CD4-positive, alpha-beta T cell treated with Interleukin-4 for 1 hour (primary cell): ENCODE measurements at places on chromosomes 7 and 10.

DNA sequence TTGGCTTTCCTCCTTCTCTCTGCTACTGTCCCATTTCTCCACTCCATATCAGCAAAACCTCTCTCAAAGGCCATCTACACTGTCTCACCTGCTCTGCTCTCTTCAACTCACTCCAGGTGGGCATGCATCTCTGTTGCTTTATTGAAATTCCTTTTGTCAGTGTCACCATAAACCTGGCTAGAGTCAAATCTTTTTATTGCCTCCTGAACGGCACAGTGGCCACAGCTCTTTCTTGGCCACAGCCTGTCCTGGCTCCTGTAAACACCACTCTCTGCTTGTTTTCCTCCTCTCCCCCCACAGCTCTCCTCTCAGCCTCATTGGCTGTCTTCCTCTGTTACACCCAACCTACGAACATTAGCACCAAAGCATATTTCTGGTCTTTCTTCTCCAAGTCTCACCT is 31.1 kb upstream of the TMEM273 start:
- DNase-seq, result no peak

DNA sequence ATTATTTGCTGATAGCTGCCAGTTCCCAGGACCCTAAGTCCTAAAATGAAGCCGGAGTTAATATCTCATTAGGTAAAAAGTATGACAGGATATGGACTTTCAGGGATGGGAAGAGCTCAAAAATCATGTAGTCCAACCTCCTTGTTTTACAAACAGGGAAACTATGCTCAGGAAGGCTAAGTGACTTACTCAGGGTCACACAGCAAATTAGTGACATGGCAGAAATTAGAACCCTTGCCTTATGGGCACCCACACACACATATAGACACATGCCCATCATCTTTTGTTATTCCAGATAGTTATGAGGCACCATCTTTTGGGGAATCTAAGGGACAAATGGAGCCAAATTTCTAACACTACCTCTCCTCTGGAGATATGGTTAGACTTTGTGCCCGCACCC is 91.2 kb upstream of the ARID5B start:
- no peak for DNase-seq

- peak; percentile 51 for DNase-seq
Measured at GRCh38 chr10:35563261-35563891, 41.8 kb upstream of the GJD4 start.

DNA sequence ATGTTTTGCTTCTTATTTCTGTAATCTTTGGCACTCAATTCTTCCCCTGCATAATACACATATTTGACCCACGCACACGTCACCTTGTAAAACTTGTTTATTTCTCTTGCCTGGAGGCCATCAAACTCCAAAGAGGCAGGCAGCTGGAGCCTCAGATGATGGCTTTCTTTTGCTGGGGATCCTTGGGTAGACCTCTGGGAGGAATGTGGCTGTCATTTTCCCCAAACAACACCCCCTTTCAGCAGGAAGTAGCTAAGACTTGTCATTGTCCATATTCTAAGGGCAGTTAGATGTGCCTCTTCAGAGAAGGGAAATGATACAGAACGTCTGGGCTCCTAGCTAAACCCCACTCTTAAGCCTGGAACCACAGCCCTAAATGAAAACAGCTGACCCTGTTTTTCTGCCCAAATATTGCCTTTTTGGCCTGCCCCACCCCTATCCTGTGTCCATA is 111.3 kb downstream of the ITGB8 start:
- no peak for DNase-seq

GRCh38 chr7:93298671-93299070 is 66.5 kb downstream of the VPS50 start:
- no peak for DNase-seq
